ENCODE measurements at places on chromosomes 3 and 15.

GRCh38 chr3:180000500-180000899 lies 36.2 kb downstream of the PEX5L start:
- DNase-seq, result no peak

GRCh38 chr3:37892927-37893600 lies 31.4 kb downstream of the CTDSPL start:
- no peak for DNase-seq

GRCh38 chr3:10957976-10958749 lies 34.4 kb upstream of the SLC6A1 start:
- DNase-seq, result no peak

- no peak for DNase-seq
Observed at GRCh38 chr3:194274424-194275085, 76.6 kb downstream of the CPN2 start.

DNA sequence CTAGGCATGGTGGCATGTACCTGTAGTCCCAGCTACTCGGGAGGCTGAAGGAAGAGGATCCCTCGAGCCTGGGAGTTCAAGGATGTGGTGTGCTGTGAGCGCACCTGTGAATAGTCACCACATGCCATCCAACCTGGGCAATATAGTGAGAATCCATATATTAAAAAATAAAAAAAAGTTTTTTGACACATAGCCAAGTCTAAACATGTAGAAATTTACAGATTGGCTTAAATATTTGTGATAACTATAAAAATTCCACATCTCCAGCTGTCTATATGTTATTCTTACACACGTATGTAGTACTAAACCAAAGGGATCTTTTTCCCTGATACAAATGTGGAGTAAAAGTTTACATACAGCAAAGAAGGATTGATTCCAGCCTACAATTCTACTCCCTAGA lies 119.7 kb downstream of the CNTN4 start:
- DNase-seq, result no peak

- no peak for DNase-seq
Observed at GRCh38 chr15:67839499-67839928, 331 bp downstream of the RNU6-1 start.

- DNase-seq, result no peak
Observed at GRCh38 chr15:45474799-45475198, 47.8 kb downstream of the SLC30A4 start.

Data from activated T-cell treated with anti-CD3 and anti-CD28 coated beads for 24 hours (primary cell).